ENCODE measurements at places on chromosomes 11 and 22.

- DNase-seq = peak; percentile 52
These were observed 53.7 kb upstream of the HMGXB4 start for GRCh38 chr22:35203583-35203982.

DNA sequence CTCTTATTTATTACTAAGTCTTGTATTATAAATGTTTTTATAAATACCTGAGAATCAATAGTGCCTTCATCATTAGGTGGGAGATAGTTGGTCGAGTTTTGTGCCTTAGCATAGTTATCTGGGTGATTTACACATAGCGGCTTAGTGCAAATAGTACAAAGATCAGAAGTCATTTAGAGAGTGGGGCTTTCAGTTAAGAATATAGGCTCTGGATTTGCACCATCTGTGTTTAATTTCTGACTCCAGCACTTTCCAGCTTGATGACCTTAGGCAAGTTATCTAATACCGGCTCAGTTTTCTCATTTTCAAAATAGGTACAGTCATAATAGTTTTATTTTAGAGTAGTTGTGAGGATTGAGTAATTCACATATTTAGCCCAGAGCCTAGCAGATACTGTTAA lies 26.4 kb downstream of the PDE3B start:
- DNase-seq = no peak

DNA sequence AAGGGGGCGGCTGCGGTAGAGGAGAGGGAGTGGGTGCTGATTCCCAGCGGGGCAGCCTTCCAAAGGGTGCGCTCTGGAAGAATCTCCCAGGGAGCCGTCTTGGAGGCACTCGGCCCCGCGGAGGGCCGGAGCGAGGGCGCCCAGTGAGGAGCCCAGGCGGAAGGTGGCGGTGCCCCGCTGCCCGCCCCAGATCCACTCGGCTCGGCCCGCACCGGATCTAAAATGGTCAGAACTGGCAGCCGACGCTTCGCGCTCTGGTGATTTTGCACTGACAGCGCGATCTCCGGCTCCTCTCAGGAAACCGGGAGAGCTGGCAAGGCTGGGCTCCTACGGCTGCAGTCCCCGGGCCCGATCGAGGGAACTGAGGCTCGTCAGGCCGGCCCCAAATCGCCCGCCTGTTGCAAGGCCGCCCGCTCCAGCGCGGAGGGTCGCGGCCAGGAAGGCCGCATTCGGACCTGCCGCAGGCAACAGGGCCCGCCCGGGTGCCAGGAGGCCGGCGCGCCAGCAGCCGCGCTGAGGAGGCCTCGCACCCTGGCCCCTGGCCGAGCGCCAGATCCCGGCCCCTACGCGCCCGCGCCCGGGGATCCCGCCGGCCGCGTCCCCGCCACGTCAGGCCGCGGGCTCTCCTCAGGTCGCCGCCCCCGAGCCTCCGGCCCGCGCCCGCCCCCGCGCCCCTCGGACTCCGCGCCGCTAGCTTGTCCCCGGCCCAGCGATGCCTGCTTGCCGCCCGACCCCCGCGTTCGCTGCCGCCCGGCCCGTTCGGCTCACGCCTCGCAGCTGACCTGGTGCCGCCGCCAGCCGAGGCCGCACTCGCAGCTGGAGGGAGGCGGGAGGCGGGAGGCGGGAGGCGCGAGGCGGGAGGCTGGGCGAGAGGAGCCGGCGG lies at the start of gene KLHL22:
Gene KLHL22, minus strand, starts transcription at position 818 of the 883 bp plus-strand sequence. CDS start 6,584 bp downstream, outside the sequence.
- peak; percentile 35 for DNase-seq

DNA sequence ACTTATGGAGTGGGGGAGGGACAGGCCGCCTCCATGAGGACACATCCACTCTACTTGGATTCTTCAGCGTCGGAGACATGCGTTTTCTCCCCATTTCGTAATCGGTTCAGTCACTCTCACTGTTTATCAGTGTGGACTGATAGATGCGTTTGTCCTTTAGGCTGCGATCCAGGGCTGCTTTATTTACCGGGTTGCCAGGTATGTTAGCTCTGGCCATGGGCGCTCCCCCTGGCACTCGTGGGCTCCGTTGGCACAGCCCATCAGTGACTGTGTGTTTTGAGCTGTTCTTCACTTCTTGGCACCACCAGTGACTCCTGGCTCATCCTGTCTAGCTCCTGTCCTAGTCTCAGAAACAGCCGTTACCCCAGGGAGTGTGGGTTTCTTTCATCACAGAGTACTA lies 1203.3 kb downstream of the BRD1 start:
- DNase-seq = no peak

- DNase-seq = no peak
These were observed 129.7 kb downstream of the NCAM1 start for GRCh38 chr11:113090716-113091480.

DNA sequence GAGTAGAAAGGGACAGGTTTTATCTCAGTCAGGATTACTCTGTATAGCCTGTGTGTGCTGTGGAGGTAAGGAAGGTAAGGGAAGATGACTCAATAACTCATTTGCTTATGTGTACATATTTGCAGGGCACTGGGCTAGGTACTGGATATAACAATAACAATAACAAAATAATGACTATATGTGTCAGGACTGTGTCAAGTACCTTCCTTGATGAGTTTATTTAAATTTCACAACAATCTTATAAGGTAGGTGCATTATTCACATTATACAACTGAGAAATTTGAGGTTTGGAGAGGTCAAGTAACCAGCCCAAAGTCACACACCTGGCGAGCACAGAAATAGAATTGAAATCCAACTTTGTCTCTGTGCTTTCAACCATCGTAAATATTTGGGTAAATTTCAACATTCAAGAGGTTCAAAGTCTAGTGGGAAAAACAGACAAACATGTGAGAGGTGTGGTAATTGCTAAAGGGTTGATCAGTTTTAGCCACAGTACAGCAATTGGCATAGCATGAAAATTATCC lies 131.8 kb downstream of the APIP start:
- DNase-seq = no peak

GRCh38 chr11:34616086-34616485 lies 4.8 kb upstream of the EHF start:
- DNase-seq = no peak
